ENCODE measurements at places on chromosomes 4 and X.
A peak's percentile ranks its signal among the peaks of the same experiment; 100 is the strongest.

GRCh38 chr4:105714932-105715331 is 6.3 kb downstream of the GSTCD start:
- no peak for DNase-seq

- peak; percentile 63 for DNase-seq
These were observed 52.7 kb downstream of the AMER1 start for GRCh38 chrX:64152857-64153256.

DNA sequence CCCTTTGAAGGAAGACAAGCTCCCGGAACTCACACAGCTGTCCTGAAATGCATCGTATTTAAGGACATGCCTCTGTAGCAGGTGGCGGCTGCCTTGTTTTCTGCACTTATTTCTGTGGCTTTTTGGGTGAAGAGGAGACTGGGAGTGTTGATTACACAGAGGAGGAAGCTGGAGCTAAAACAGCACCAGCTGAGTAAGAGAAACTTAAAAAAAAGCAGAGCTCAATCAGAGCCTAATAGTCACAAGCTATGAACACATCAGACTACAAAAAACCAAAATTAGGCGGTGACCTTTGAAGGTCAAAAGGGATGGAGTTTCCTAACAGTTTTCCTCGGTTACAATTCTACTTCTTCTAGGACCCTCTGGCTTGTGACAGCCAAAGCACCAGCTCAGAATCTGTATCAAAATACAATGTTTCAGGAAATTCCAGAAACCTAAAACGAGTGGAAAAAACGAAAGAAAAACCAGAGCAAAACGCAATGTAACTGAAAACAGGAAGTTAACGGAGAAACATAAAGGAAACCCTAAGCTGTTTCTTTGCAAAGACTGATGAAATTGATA is 13.5 kb downstream of the PRKX start:
- DNase-seq, result no peak

DNA sequence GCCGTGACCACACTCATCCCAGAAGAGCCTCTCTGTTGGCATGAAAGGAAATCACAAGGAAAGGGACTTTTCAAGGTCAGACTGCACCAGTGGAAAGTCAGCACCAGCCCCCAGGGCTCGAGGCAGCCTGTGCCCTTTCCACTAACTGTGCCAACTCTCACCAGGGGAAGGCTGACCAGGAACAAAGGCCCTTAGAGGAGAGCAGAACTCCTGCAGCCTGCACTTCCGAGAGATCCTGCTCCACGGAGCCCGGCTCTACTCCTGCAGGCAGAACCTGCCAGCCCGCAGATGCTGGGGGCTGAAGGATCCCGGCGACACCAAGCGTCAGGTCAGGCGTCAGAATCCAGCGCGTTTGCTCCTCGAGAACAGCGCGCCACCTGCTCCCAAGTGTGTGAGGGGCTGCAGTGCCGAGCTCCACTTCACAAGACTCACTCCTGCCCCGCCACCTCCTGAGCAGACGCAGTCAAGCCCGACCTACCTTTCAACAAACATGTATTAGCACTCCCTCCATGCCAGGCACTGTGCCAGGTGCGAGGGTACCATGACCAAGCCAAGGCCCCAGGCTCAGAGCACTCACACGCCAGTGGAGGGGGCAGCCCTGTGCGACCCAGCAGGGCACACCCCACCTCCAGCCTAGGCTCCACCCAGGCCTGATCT is 13.6 kb upstream of the HELT start:
- peak; percentile 69 for DNase-seq

GRCh38 chr4:172357006-172357540 is 543.9 kb downstream of the GALNTL6 start:
- no peak for DNase-seq

GRCh38 chr4:154314248-154314647 is 177.4 kb downstream of the DCHS2 start:
- DNase-seq, result peak; percentile 36

GRCh38 chr4:113013751-113014150 is 35.7 kb upstream of the ANK2 start:
- DNase-seq, result no peak

DNA sequence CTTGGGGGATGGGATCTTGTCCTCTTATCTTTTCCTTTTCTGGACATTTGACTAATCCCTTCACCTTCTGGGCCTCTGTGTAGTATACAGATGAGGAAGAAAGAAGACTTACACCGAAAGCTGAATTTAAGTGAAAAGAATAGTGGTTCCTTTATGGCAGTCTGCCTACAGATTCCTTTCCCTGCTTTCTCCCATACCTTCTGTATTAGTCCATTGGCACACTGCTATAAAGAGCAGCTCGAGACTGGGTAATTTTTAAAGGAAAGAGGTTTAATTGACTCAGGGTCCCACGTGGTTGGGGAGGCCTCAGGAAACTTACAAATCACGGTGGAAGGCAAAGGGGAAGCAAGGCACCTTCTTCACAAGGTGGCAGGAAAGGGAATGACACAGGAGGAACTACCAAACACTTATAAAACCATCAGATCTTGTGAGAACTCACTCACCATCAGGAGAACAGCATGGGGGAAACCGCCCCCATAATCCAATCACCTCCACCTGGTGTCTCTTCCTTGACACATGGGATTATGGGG is 34.0 kb upstream of the CD38 start:
- DNase-seq, result no peak

DNA sequence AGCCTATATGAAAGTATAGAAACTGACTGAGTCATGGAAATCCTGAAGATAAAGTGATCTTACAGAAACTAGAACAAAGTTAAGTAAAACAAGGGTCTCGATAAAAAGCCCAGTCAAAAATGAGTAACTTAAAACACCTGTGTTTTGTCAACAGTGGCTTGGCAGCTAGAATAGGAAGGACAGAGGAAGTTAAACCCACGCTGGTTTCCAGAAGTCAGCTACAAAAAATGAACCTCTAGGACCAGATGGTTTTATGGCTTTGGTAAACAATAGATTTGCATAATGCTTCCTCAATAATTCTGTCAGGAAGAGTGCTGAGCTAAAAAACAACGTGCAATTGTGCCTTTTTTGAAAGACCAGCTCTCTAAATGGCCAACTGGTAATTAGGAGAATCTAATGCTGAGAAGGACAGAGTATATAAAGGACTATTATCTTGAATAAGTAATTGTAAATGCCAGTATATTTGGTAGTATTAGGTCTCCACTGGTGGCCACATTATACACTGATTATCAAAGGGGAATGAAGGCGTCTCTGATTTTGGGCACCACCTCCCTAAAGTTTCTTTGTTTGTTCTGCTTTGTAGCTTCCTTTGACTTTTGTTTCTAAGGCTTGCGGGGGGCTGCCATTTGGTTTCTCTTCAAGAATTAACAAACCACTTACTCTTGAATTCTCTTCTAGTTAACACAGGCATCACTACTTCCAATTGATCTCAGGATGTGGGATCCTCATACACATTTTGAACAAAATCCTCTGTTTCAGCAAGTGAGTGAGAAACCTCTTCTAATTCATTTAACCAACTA is 72.2 kb upstream of the PPP3CA start:
- DNase-seq, result peak; percentile 72

DNA sequence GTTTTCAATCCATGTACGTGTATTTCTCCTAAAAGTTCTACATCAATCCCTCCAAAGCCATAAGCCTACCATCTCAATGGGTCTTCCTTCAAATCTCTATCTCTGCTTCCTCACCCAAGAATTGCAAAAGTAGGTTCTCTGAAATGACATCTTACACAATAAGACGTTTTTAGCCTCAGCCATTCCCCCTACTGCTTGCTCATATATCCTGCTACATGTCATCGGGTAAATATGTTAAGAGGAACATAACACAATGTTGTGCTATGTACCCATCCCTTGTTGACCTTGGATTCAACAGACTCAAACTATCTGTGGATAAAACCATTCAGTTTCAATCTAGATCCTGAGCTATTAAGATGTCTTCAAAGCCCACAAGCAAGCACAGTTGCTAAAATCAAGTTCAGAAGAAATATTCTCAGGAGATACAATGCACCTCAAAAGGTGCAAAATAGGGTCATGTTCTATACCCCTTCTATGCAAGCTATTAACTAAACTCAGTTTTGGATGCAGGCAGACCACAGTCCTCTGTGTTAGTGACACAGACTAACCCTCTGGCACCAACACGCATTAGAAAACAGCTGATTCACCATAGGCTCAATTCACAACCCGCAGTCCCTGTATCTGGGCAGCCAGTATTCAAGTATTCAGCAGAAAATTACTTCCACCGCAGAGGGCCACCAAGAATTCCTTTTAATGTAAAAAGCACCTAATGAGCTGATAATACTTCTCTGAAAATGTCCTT is 56.8 kb downstream of the CD99L2 start:
- no peak for DNase-seq

DNA sequence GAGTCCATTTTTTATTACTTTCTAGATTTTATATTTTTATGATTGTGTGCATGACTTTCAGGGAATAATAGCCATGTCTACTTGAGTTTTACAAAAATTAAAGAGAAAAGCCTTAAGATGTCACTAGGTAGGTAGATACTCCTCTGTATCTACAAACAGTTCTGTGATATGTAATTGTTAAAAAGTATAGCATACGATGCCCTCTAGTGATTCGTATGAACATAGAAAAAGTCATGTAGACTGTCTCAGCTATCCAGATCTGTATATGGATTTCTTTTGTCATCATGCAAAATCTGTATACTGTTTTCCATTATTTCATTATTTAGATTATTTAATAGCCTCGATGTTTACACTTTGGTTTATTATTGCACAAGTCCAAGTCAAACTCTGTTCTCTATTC is 856.6 kb downstream of the CENPC start:
- DNase-seq, result no peak

GRCh38 chr4:15378062-15378461 is 49.8 kb upstream of the C1QTNF7 start:
- DNase-seq, result peak; percentile 33

- DNase-seq, result no peak
These were observed 25.3 kb upstream of the S100P start for GRCh38 chr4:6668391-6668790.

- DNase-seq, result peak; percentile 39
These were observed 96.4 kb upstream of the DDIT4L start for GRCh38 chr4:100286636-100287035.

GRCh38 chr4:37999965-38000364 is 39.8 kb downstream of the PTTG2 start:
- DNase-seq, result no peak

- DNase-seq, result no peak
These were observed 4.5 kb upstream of the PDGFC start for GRCh38 chr4:156976147-156976546.

DNA sequence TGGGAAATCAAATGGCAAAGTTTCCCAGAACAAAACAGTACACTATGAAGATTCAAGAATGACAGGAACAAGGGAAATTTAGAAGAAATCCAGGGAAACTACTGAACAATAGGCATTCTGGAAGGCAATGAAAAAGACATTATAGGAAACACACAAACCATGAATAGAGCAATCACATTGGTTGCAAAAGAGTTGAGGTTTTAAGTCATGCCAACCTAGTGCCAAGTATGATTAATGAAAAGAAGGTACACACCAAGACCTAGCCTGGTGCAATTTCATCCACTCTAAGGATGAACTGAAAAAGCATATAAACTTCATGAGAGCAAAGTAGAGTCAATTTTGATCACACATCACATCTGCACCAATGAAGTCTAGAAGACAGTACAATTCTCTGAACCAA is 326.9 kb downstream of the PDHA2 start:
- DNase-seq, result no peak

DNA sequence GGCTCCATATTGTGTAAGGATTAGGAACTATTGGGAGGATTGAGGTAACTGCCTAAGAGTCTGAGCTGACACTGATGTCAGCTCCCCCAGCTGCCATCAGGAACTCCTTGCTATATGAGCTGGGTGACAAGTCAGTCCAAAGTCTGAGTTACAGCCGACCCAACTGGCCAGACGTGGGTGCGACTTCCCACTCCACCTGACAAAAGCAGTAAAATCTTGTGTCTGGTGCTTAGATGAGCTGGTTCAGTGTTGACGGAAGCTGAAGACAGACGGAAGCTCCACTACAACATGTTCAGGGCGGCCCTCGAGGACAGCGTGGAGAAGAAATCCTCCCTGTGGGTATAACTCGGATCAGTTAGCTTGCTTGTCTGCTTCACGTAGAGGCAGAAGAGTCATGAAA is 22.8 kb upstream of the NAT8L start:
- DNase-seq, result no peak

DNA sequence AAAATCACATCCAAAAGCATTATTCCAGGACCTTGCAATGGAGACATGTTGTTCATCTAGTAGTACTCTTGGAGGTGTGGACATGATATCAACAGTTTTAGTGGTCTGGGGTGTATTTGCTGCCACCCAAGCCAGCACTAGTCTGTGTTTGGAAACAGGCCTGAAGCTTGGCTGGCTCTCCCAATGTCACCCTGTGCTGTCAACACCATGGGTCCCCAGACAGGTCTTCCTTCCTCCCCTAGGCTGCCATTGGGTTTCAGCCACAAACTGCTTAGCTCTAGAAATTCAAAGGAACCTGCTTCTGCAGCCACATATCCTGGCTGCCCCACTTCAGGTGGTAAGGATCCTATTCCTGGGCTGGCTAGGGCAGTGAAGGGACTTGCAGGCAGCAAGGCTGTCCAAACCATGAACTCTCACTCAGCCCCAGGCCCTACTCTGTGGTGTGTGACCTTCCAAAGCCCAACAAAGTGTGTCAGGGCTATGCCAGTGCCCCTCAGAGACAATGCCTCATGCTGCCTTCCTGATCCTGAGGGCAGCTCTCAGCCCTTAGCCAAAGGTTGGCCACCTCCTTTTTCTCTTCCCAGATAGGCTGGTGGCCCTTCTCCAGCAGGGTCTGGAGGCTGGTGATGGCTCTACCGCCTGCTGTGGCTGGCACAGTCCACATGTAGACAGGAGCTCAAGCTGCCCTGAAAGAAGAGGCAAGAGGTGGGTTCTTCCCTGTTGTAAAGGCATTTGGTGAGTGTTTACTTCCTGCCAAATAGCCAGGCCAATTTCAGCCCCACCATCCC is 18.3 kb downstream of the AMER1 start:
- DNase-seq, result no peak

GRCh38 chr4:160403081-160403480 is 1300.2 kb downstream of the RAPGEF2 start:
- no peak for DNase-seq

GRCh38 chrX:37922928-37923327 is 75.6 kb upstream of the DYNLT3 start:
- no peak for DNase-seq

GRCh38 chr4:15766821-15767220 is 11.3 kb upstream of the CD38 start:
- DNase-seq, result no peak

DNA sequence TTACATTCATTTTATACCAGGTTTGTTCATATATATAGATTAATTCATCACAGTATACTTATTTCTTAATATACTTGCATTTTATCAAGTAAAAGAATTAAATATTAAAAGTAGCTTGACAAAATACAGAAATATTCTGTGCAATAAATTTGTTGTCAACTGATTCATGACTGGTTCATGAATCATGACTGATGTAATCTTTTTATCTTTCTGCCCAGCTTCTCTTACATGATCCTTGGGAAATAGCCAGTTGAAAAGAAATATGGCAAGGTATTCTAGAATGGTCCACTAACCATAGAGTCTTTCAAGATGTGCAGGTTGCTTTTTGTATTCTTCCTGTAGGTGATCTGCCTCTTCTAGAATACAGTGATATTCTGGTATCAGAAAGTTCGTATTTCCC is 4.2 kb upstream of the CCNA2 start:
- DNase-seq, result no peak
